ENCODE measurements at places on chromosomes 3 and 15.

- peak; percentile 51 for DNase-seq
Measured at GRCh38 chr3:79490165-79491028, 277.4 kb downstream of the ROBO1 start.

- peak; percentile 44 for DNase-seq
Measured at GRCh38 chr3:177498037-177498857, 301.0 kb upstream of the TBL1XR1 start.

DNA sequence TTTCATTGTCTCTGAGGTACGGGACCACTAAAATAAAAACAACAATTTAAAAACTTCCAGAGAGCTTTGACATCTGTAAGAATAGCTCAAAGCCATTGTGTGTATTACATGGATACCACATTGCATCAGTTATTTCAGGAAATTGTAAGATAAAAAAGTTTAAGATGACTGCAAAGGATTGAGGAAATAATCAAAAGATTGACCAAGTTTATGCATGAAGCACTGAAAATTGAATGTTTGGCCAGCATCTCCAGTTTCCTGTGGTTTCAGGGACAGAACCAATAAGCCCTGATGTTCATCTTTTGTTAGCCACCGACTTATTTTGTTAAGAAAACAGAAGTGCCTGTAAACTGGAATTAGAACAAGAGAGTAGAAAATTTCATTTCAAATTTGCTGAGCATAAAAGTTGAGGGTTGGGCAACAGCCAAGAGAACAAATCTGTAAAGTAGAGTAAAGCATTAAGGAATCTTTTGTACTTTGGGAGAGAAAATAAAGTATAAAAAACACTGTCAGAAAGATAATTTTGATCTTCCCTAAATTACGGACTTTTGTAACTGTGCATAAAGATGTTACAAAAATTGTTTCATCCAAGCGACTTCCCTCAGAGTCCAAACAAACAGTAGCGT lies 211.5 kb upstream of the P2RY1 start:
- DNase-seq, result no peak

- DNase-seq, result no peak
Measured at GRCh38 chr3:133930341-133930933, 34.8 kb upstream of the RAB6B start.

DNA sequence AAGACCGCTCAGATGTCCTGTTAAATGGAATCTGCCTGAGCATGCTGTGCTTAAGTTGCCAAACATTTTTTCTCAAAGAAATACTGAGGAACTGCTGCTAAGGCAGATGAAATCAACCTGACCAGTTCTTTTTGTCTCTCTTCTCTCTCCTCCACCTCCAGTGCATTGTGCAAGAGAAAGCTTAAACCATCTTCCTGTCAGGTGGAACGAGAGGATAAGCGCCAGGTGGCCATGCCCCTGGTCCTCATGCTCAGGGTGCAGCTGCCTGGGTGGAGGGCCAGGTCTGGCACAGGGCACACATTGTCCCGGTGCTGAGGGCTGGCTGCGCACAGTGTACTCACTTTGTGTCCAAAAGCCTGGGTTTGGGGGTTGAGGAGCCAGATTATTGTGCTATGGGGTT lies 176.2 kb upstream of the TP63 start:
- no peak for DNase-seq

GRCh38 chr3:46471371-46471914 lies 6.7 kb upstream of the LTF start:
- DNase-seq, result no peak

All from SJCRH30 (cell line).